ENCODE measurements at places on chromosomes 2 and 18.

DNA sequence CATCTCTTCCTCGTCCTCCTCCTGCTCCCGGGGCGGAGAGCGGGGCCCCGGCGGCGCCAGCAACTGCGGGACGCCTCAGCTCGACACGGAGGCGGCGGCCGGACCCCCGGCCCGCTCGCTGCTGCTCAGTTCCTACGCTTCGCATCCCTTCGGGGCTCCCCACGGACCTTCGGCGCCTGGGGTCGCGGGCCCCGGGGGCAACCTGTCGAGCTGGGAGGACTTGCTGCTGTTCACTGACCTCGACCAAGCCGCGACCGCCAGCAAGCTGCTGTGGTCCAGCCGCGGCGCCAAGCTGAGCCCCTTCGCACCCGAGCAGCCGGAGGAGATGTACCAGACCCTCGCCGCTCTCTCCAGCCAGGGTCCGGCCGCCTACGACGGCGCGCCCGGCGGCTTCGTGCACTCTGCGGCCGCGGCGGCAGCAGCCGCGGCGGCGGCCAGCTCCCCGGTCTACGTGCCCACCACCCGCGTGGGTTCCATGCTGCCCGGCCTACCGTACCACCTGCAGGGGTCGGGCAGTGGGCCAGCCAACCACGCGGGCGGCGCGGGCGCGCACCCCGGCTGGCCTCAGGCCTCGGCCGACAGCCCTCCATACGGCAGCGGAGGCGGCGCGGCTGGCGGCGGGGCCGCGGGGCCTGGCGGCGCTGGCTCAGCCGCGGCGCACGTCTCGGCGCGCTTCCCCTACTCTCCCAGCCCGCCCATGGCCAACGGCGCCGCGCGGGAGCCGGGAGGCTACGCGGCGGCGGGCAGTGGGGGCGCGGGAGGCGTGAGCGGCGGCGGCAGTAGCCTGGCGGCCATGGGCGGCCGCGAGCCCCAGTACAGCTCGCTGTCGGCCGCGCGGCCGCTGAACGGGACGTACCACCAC lies 2.1 kb downstream of the GATA6 start:
- no peak for DNase-seq

DNA sequence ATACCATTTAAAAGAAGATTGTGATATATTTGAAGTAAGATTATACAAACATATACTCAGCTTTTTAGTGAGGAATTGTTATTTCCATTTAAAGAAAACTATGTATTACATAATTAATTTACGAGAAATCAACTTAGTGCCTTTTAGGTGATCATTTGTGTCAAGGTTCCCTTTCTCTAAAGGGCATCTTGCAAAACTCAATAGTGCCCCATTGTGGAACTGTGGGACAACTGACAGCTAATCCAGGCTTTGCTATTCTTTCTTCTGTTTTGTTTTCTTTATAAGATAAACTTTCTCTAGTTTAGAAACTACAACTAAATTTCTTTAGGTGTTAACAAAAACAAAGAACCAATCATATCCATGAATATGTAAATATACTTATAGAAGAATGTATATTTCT lies 24.3 kb upstream of the VIT start:
- no peak for DNase-seq

- no peak for DNase-seq
These were observed 17.6 kb downstream of the SLC39A10 start for GRCh38 chr2:195674491-195675221.

GRCh38 chr2:216900406-216900805 lies 40.5 kb upstream of the TNP1 start:
- no peak for DNase-seq

DNA sequence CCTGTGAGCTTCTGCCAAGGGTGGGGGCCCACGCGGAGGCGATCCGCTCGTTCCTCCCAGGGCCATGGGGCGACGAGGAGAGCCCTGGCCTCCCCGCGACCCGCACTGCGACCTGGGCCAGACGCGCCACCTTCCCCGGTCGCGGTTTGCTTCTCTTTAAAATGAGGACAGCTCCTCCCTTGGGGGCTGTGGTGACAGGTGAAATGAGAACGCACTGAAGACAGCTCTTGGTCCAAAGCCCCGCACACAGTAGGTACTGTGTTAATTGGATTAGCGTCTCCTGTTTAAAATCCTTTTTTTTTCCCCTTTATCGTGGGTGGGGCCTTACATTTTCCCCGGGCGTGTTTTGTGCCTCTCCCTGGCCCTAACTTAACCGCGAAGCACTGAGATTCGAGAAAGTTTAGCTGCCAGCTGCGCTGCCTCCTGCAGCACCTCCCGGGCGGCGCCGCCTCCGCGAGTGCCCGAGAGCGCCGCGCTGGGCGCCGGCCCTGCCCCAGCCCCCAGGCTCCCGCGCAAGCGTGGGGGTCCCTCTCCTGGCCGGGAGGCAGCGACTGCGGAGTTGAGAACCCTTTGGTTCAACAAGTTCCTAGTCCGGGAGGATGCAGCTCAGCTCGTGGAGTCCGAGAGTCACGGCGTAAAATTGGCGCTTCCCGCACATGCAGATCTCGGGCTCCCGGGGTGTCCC lies 1.1 kb downstream of the HPCAL1 start:
- peak; percentile 40 for DNase-seq

- no peak for DNase-seq
These were observed 27.1 kb downstream of the CRACDL start for GRCh38 chr2:98908931-98909316.

GRCh38 chr2:202098291-202098690 lies 25.2 kb downstream of the KIAA2012 start:
- DNase-seq, result no peak

DNA sequence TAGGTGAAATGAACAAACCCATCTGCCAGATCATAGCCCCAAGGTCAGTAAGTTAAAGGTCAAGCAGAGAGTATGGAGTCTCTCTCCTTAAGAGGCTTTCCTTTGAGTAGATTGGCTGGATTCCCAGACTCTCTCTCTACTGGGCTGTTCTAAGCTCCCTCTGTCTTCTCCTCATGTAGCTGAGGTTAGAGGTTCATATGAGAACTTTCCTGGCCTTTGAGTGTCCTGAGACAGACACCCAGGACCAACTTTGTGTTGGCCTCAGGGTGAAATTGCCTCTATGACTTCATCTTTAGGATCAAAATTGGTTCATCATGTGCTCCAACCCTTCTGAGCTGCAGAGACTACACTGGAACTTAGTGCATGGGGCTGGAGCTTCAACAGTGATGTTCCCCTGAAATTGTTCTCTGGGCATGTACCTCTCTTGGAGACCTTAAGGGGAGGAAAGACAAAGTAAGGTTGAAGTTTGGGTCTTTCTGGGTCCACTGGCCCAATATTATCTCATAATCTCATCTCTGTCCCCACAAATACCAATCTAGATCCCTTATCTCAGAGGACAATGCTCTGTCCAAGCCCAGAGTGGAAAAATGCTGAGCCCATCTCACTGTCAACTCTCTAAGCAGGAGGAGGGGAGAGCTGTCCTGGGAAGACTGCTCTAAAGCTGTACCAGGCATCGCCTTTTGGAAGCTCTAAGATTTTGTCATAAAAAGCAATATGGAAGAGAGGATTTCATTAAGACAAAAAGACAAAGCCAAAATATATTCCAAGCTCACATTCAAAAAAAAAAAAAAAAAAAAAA lies 177.3 kb upstream of the ARL4C start:
- DNase-seq, result no peak

- no peak for DNase-seq
These were observed 41.0 kb downstream of the SMAD7 start for GRCh38 chr18:48909721-48910120.

- DNase-seq, result no peak
These were observed 158.6 kb downstream of the DYSF start for GRCh38 chr2:71611781-71612527.

- no peak for DNase-seq
These were observed 165.3 kb upstream of the TWIST2 start for GRCh38 chr2:238682536-238682935.

GRCh38 chr2:11256166-11256565 lies 88.3 kb downstream of the ROCK2 start:
- DNase-seq, result no peak

DNA sequence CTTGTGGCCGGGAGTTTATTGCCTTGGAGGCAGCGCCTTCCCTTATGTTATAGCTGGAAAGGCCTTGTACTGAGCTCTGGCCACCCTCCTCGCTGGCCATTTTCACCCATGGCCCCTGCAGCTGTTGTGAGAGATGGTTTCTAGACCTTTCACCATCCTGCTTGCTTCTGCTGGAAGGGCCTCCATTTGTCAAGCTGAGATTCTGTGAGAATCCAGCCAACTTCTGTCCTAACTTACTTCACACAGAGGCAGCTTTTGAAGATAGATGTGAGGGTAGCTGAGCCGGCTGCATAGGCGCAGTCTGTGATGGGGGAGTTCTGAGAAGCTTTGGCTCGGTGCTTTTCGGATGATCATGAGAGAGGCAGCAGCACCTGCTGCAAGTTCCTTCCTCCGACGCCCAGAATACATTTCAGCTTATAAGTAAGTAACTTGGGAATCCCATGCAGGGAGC lies 8.7 kb downstream of the CTIF start:
- DNase-seq, result no peak

DNA sequence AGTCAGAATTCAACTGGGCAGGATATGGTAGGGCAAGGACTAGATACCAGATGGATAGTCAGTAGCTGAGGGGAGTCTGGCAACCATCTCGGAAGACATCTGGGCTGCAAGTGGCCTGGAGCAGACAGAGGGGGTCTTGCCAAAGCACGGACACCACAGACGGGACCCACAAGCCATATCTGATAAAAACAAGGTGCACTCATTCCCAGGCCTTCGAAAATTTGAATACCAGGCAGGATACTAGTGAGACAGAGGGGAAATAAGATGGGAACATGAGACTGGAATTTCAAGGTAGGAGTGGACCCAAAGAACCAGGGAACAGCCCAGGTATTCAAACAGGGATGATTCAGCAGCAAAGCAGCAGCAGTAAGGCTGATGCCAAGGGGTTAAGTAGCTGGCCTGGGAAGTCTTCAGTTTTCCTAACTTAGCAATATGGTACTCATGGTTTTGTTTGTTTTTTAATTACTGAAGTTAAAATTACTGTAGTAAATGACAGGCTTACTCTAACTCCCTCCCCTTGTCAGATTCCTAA lies 144.9 kb upstream of the NCKAP5 start:
- no peak for DNase-seq

- peak; percentile 41 for DNase-seq
These were observed 12.4 kb downstream of the CCL20 start for GRCh38 chr2:227826019-227826521.

GRCh38 chr18:7696780-7697179 lies 129.7 kb downstream of the PTPRM start:
- no peak for DNase-seq

DNA sequence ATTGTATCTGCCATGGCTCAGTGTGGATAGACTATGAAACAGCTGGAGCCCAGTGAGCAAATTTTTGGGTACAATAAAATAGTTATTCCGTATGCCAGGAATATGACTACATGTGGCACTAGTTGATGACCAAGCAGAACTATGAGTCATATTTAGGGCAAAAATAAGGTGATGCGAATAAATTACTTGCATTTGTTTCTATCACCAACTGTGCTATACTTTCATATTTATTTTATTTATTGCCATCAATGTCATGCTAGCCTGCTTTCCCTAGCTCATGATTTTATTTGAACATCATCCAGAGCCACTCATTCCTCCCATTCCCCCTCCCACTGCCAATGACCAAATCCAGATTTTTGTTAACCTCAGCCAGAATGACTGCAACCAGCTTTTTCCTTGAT lies 13.3 kb upstream of the FAP start:
- DNase-seq, result no peak

DNA sequence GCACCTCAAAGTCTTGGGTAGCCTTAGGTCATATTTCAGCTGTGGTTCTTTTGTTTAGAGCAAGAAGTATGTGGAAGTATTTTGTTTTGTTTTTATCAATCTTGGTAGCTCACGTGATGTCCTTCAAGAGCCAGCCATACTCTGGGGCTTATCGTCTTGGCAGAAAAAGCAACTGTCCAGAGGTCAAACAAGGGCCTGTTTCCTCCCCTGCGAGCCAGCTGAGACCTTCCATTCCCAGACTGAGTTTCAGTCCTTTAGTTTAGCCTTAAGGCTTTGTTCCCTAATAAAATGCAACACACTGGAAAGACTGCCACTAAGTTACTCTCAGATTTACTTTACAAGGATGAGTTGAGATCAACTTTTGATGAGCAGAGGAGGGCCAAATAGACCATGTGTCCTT lies 63.5 kb downstream of the TXNL1 start:
- DNase-seq, result no peak

DNA sequence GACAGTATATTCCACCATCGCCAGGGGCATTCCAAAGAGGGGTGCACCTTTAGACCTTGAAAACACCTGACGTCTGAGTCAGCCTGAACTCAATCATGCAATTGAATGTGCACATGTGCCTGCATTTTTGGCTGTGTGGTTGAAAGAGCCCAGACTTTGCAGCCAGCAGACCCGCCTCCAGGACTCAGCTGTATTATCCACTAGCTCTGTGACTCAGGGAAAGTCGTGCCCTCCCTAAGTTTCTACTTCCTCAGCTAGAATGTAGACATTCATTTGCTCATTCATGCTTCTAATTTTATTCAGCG lies 94.2 kb downstream of the LRRC30 start:
- DNase-seq, result no peak

- DNase-seq, result no peak
These were observed 27.9 kb downstream of the MARCO start for GRCh38 chr2:118969734-118970395.

- no peak for DNase-seq
These were observed 35.4 kb upstream of the TMEM182 start for GRCh38 chr2:102726128-102727087.

DNA sequence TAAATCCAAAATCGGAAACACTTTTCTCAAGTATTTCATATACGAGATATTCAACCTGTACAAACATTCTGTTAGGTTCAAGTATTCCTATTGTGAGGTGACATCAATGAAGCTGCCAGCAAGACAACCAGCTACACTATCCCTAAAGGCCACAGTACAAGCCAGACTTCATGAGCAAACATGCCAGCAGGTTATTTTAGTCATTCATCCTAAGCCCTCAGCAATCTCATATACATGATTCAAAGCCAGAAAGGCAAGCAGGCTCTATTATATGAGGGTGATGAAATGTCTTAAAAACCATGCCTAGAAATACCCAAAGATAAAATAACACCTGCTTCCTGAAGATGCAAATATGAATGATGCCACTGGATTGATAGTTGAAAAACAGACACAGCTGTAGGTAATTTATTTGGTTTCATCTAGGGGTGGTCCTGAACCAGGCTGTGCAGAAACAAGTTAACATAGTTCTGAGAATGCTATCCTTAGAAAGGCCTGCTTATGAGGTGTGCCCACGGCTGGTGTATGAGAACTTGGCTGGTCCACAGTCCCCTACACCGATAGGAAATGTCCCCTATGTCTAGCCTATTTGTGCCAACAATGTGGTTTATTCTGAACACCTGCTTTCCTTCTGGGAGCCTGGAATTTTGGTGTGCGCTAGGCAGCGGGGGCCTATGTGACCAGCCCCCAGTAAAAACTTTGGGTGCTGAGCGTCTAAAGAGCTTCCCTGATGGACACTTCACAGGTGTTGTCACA lies 48.2 kb upstream of the KIDINS220 start:
- no peak for DNase-seq

DNA sequence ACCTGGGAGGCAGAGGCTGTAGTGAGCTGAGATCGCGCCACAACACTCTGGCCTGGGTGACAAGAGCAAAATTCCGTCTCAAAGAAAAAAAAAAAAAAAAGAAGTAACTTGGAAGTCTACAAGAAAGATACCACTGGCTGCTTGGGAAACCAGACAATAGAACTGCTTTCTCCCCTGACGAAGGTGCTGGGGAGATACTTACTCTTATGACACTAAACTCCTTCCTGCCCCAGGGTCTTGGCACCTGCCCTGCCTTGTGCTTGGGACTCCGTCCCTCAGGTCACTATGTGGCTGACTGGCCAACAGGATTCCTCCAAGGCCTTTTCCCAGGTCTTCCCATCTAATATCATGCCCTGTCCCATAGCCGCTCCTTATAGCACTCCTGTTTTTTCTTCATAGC lies 30.7 kb downstream of the INPP5D start:
- no peak for DNase-seq
